Stimulated activated CD4-positive, alpha-beta T cell treated with anti-CD3 and anti-CD28 coated beads, Interleukin-2, amount 100 ng/mL, for 48 hours (primary cell): ENCODE measurements at places on chromosomes 5 and 9.
A peak's percentile ranks its signal among the peaks of the same experiment; 100 is the strongest.

- no peak for DNase-seq
Observed at GRCh38 chr9:127796852-127797370, 5.8 kb upstream of the FPGS start.

DNA sequence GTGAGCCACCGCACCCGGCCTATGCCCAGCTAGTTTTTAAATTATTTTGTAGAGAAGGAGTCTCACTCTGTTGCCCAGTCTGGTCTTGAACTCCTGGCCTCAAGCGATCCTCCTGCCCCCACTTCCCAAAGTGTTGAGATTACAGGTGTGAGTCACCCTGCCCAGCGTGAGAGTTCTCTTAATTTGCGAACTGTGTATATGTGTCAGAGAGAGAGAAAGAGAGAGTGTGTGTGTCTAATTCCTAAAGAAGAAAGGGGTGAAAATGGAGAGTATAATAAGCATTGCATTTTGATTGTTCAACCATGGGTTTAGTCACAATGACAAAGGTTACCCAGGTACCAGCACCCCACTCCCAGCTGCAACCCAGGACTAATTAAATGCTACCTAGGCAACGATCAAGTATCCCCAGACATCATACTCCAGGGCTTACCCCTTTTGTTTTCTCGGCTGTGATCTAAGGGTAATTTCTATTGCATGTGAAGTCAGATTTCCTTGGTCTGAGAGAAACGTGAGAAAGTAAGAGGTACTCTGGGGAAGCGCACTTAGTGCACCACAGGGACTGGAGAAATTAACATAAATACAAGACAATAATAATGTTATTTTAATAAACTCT lies 16.6 kb downstream of the MAP1B start:
- no peak for DNase-seq

GRCh38 chr9:87786423-87786822 lies 60.5 kb downstream of the CTSL start:
- DNase-seq: no peak

DNA sequence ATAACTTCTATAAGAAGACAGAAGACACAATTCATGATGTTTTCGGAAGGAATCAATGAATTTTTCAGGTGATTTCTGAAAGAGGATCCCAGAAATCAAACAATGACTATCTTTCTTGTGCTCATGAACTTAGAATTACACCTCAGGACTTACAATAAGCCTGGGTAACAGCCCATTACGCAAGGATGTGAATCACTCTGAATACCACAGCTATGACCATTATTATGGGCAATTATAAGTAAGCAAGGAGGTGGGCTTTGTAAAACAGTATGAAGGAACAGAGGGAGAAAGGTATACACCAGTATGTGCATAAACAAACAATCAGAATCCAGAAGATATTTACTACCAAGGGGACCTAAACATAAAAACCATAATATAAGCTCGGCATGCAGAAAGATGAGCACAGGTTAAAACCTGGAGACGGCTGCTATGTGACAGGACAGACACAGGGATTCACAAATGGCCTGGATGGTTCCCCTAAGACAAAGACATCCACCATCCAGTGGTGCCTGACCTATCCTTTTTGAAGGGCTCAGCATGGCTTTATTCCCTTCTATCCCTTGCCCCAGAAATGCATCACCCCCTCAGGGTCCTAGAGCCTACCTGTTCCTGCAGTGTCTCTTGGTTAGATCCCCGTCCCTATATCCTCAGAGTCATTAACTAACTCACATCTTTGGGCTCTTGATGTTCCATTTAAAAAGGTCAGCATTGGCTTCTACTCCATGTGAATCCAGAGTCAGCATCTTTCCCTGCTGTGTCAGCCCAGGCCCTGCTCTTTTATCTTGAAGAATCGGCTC lies 21.8 kb upstream of the PPP2CA start:
- DNase-seq: no peak

DNA sequence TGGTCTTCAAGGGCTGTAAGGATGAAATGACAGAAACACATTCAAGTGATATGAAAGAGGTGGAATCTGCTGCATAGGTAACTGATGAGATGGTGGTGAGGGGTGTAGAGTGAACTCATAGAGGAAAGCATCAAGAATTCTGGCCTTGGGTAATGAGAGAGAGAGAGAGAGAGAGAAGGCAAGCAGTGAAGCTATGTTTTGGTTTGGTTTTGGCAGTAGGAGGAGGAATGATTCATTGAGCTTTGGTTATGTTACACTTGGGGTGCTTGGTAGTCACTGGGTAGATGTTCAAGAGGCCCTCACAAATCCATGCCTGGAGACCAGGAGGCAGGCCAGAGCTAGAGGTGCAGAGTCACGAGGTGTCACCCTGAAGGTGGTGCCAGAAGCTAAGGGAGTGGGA lies 89.5 kb downstream of the EGFLAM start:
- no peak for DNase-seq

DNA sequence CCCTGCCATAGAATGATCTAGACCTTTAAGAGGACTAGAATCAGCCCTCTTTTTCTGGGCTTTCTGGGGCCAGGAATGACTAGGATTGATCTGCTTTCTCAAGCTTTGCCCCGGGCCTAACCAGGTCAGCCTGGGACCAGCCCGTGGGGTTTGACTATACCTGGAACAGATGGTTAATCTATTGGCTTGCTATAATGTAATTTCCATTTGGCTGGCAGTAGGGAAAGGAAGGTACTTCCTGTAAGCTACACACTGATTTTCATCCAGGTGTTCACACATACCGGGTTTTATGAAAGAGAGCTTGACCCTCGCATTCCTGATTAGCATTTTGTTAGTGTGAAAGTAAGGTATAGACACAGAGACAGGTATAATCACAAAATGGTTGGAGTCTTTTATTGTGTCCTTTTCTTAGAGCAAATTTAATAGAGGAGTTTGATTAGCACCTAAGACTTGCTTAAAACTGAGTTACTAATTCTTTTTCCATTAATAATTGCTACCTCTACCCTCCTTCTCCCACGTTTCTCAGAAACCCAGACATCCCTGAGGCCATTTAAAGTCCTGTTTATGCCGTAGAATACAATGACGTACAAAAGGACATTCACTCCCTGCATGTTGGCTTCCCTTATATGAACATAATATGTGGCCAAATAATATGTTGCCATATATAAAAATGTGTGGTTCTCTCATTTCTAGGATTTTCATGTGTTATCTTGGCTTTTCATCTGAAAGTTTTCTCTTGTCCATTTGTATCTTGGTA lies 17.3 kb downstream of the LNPEP start:
- no peak for DNase-seq

DNA sequence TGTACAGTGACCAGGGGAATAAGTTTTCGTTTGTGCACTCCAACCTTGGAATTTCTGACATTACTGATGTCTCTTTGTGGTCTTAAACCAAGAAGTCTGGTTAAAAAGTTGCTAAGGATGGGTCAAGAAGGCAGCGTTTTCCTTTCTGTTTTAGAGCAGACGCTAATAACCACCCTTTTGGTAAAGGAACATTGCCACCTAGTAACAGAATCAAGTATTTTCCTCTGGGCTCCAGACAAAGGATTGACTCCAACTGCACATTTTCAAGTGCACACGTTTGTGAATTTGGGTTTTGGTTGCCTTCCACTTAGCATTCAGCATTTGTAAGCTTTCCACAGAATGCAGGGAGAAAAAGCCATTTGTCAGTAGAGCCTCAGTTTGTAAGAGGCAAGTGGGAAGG lies 22.2 kb upstream of the CEP78 start:
- no peak for DNase-seq

DNA sequence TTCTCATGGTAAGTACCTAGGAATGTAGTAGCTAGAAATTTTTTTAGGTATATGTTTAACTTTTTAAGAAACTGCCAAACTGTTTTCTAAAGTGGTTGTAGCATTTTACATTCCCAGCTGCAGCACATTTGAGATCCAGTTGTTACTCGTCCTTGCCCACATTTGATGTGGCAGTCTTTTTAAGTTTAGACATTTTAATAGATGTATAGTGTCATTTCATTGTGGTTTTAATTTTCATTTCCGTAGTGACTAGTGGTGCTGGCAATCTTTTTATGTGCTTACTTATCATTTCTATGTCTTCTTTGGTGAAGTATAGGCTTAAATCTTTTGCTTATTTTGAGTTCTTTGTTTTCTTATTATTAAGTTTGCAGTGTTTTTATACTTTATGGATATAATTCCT lies 171.6 kb downstream of the GAS1 start:
- no peak for DNase-seq

GRCh38 chr9:109286571-109286977 lies 34.3 kb downstream of the EPB41L4B start:
- no peak for DNase-seq

- DNase-seq: no peak
Observed at GRCh38 chr9:97327562-97327961, 20.1 kb downstream of the CCDC180 start.

DNA sequence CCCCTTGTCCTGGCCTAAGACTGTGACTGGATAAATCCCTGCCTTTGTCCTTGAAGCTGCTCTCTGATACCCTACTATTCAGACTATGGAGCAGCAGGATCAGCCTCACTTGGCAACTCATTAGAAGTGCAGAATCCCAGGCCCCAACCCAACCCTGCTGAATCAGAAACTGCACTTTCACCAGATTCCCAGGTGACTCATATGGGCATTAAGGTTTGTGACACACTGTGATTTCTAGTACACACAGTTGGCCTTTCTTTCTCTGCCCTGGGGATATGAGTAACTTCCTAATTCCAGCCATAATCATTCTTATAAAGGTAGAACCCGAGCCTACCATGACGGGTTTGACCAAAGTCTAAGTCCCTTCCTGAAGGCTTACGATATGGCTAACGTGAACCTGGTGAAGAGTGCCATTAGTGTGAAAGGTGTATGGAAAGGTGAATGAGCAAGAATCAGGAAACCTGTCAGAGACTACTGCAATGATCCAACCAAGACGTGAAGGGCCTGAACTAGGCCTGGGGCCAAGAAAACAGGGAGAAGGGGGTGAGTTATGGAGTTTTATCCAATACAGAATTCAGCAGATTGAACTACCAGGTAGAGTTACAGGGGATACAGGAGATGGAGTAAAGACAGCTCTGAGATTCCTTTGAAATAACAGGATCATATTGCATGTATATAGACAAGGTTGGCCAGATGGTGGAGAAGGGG lies 533.0 kb downstream of the BNC2 start:
- no peak for DNase-seq

- no peak for DNase-seq
Observed at GRCh38 chr5:95076395-95077185, 208.3 kb downstream of the MCTP1 start.

DNA sequence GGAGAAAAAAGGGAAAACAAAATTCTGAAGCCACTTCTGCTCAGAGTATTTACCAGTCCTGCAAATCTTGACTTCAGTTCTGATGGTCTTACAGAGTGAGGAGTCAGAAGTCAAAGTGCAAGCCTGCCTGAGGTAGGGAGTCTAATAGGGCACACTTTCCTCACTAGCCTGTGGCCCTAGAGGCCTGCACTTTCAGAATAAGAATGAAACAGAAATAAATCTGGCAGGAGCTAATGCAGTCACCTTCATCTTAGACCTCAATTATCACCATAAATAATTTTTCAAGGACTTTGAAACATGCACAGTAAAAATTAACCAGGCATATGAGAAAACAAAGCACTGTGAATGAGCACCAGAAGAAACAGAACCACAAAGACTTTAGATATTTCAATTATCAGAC lies 20.7 kb upstream of the ACSL6 start:
- DNase-seq: no peak

GRCh38 chr9:14207352-14207995 lies 106.5 kb downstream of the NFIB start:
- no peak for DNase-seq

DNA sequence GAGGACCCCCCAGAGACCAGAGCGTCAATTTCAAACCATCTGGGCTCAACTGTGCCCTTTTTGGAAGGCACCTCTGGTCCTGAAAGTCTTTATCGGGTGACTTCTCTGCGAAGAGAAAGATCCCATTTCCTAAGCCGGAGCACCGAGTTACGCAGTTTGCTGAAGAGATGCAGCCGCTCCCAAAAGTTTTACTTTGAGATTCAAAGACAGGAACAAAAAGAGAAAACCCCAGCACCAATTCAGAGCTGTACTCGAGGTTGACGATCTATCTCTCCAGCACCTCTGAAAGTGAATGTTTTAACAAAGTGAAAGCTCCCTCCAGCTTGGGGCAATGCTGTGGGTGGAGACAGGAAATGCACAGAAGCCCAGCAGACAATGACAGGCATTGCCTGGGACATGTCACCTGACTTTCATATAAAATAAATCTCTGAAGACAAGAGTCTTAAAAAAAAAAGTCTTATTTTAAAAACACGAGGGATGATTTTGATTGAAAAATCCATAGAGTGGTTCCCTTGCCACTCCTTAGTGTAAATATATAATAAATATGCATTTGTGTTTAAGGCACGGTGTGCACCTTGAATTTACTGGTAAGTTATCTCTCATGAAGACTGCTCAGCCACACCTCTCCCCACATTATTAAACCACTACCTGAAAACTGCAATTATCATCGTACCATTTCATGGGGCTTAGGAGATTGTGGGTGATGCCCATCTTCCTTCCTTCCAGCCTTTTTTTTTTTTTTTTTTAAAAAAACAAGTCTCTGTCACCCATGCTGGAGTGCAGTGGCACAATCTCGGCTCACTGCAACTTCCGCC lies 79.9 kb downstream of the FNBP1 start:
- DNase-seq: peak; percentile 53

DNA sequence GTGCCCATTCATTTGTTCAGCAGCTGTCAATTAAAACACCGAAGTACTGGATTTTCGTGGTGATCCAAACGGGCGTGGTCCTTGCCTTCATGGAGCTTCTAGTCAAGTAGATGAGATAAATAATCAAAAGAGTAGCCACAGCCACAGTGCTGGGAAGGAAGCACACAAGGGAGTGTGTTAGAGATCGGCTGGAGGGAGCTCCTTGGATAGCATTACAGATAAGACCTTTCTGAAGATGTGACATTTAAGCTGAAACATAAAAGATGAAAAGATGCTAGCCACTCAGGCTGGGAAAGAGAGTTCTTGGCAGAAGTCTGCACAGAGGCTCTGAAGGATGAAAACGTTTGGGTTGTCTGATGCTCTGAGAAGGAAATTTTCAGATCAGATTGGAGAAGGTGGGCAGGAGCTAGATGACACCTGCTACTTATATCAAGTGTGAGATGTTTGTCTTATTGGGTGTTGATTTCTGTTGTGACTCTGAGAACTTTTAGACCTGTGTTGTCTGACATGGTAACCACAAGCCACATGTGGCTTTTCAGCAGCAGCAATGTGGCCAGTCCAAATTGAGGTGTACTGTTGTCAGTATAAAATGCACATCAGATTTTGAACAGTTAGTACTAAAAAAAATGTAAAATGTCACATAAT lies 123.9 kb downstream of the TLE4 start:
- DNase-seq: no peak

GRCh38 chr5:8012131-8012977 lies 143.4 kb downstream of the MTRR start:
- no peak for DNase-seq

GRCh38 chr9:124782661-124783574 lies 6.0 kb downstream of the OLFML2A start:
- DNase-seq: no peak

DNA sequence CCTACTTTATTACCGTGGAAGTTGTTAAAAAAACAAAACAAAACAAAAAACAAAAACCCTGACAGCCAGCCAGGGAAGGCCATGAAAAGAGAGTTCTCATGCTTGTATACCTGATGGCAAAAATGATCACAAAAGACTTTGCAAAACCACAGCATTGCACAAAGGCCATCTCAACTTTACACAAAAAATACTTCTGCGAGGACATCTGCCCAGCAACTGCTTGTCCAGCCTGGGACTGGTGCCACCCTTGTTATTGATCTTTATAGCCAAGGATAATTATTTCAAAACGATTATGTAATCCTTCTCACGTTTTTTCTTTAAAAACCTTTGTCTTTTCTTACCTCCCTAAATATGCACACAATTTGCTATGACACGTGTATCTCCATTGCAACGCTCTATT lies 42.2 kb upstream of the SLC28A3 start:
- no peak for DNase-seq

GRCh38 chr9:85278769-85279168 lies 463.0 kb downstream of the AGTPBP1 start:
- no peak for DNase-seq
